ENCODE measurements at places on chromosomes 11 and 22.
A peak's percentile ranks its signal among the peaks of the same experiment; 100 is the strongest.

DNA sequence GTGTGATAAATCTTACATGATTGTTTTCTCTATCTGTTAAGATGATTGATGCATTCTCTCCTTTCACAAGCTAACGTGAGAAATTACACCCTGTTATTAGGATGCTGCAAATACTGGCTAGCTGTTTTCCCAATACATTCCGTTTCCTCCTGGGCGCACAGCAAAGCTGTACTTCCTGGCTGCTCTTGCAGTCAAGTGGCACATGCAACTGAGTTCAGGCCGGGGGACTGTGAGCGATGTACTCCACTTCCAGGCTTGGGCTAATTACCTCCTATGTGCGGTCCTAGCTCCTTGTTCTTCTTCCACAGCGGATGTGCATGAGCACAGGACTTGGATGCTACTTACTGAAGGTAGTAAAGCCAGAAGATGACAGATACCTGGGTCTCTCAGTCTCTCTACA lies 234.9 kb upstream of the SESN3 start:
- no peak for DNase-seq

- DNase-seq, result no peak
Observed at GRCh38 chr22:24592058-24592850, 619 bp downstream of the LRRC75B start.

DNA sequence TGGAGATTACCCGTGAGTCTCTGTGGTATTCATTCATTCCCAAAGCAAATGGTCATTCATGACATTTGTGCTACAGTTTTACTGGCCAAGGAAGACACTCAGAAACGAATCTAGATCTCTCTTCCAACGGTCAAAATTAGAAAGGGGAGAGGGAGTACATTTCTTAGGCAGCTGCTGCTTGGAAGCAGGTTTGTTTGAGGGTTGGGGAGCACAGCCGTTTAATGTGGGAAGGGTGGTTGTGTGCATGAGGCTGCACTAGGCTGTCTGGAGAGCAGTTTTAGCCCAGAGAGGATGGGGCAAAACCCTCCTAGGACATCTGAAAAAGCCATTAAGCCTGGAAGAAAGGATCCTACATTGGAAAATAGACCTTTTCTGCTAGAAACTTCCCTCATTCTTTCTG lies 29.7 kb upstream of the TIMP3 start:
- no peak for DNase-seq

GRCh38 chr11:131612533-131612932 lies 242.1 kb downstream of the NTM start:
- no peak for DNase-seq

DNA sequence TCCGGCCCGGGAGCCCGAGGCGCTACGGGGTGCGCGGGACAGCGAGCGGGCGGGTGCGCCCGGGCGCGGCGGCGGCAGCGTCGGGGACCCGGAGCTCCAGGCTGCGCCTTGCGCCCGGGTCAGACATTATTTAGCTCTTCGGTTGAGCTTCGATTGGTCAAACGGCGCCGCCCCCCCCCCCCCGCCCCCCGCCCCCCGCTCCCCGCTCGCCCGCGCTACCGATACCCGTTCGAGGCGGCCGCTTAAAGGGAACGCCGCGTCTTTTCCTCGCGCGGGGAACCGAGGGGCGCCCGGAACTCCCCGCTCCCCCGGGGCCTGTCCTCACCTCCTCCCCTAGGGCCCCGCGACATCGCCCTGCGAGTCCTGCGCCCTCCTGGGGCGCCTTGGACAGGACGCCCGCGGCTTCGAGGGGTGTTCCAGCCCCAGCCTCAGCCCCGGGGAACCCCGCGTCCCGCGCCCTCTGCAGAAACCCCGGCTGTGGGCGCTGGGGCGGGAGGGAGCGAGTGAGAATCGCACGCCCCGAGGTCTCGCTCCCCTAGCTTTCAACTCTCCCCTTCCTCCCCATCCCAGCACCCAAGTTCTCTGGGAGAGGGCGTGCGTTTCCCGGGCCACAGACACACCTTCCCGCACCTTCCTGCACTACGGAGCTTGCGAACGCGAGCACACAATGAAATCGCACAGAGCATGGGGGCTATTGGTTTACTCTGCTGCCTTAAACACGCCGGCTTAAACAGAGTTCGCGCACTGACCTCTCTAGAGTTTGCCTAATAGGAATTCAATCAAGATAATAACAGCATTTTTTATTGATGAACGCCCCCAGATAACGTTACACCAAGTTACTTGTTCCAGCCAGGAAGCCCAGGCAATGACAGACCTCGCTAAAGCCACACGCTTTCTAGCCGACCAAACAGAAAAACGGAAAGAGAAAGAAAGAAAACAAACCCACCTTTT lies at the start of gene BDNF:
Gene BDNF, minus strand, starts transcription at position 105 of the 951 bp plus-strand sequence. CDS start 41,891 bp downstream, outside the sequence.
- DNase-seq, result peak; percentile 64

- no peak for DNase-seq
Observed at GRCh38 chr11:112017538-112017937, 7.7 kb upstream of the DLAT start.

DNA sequence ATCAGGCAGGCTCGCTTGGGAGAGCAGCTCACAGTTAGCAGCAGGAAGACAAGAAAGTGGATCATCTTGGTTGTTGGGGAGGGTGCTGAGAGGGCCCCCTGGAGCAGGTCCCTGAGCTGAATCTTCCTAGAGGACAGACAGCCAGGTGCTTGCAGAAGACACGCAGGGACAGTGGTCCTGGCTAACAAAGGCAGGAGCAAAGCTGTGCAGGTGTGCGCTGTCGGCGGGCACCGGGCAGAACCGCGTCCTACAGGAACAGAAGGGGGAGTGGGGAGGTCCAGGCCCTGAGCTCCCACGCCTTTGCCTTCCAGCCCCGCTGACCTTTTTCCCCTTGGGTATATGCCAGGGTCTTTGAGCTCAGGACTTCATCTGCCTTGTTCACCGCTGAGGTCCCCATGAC lies 30.1 kb upstream of the PARVB start:
- no peak for DNase-seq

- DNase-seq, result peak; percentile 64
Observed at GRCh38 chr22:35921777-35922176, 106.8 kb downstream of the RBFOX2 start.

DNA sequence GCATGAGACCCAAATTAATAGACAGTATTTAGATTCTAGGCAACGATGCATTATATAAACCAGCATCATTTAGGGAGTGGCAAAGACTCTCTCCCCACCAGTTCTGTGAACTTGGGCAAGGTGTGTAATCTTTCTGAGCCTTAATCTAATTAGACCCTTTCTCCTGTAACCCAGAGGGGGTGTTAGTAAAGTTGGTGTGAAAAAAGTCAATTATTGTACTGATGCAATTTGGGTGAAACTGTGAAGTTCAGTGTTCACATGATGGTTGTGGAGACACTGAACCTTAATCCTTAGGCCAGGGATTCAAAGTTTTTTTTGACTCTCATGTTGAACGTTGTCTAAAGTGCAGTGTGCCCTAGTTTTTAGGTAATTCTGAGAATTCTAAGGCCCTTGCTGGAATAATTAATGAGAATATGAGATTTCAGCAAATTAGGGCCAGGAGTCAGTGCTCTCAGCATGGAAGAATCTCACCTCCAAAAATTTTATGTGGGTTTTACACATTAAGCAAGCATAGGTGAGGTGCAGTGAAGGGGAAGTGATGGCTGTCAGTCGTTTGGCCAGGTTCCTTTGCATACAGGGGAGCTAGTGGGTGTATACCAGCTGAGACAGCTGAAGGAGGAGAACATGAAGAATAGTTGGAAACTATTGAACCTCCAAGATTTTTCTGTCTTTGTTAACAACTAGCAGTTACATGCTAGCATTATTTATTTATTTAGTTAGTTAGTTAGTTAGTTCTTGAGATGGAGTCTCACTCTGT lies 94.2 kb downstream of the PTPRJ start:
- no peak for DNase-seq

DNA sequence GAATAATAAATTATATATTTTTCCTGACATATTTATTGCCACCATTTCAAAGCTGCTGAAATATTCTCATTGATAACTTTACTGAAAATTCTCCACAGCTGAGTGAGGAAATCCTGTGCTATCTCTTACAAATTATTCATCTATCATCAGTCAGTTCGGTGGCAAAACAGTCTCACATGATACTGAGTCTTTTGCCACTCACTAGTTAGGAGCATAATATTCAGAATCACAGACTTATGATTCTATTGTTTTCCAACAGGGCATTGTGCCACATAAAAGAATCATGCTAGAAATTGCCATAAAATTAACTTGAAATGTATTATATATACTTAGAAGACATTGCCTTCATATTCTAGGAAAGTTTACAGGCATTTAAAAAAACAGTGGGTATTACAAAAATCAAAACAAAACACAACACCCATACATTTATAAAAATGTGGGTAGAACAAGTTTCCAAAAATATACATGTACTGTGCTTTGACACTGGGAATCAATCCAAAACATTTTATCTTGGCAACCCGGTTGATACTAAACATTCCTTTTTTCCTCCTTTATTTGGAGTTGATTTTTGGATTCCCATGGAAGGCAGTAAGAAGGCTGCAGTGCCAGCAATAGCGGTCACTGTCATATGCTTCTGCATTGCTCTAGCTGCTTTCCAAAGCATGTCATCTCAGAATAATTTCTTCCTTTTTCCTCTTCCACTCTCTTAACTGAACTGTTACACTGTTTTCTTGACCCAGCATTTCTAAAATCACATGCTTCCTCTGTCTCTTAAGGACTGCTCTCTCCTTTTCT lies 42.5 kb downstream of the ATG16L2 start:
- DNase-seq, result no peak

DNA sequence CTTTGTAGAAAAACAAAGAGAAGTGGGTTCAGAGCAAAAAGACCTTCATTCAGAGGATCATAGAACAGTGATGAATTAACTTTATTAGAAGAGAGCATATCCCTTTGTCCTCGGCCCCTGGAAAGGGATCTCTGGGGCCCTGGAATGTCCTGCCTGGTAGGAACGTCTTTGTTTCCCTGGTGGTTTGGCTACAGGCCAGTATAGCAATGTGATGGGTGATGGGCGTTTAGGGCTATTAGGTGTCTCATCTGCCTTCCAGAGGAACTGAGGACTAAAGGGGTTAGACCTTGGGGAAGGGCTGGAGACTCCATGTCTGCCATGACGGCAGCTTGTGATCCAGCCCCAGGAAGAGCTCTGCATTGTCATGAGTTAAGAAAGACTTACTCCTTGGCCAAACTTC lies 9.1 kb downstream of the APOL4 start:
- DNase-seq, result no peak

- DNase-seq, result no peak
Observed at GRCh38 chr22:43706151-43706550, 106.0 kb downstream of the EFCAB6 start.

- DNase-seq, result peak; percentile 80
Observed at GRCh38 chr11:116960930-116961329, 123.5 kb upstream of the APOA1 start.

- no peak for DNase-seq
Observed at GRCh38 chr11:57307666-57308270, 17.0 kb downstream of the TNKS1BP1 start.

DNA sequence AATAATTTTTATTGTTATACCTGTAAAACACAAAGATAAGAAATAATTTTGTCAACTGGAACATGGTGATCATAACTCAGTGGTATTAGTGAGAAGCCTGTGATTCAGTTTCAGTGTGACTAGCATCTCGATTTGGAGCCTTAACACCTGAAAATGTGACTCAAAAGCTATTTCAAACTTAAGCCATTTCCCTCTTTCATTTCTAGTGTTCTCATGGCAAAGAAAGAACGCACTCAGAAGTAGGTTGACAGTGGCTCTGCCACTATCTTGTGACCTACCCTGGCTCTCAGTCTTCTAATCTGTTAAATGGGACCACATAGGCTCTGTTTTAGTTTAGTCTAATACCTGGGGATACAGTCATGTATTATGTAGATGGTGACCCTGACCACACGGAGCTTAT lies 62.7 kb downstream of the ISX start:
- no peak for DNase-seq

DNA sequence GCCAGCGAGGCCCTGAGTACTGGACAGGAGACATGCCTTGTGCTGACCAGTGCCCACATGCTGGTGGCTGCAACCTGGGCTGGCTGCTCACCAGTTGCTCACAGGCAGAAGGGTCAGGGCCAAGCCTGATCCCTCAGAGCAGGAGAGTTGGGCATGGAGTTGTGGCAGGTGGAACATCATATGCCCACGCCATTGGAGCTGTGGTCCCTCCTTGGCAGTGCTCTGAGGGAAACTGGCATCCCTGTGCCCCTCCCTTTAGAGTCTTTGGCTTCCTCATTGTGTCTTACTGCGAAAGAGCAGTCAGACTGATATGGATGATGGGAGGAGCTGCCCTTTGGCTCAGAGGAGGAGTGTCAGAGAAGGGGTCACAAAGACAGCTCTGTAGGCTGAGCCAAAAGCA lies 3.1 kb upstream of the MYEOV start:
- no peak for DNase-seq

GRCh38 chr11:113119074-113119473 lies 157.9 kb downstream of the NCAM1 start:
- no peak for DNase-seq

DNA sequence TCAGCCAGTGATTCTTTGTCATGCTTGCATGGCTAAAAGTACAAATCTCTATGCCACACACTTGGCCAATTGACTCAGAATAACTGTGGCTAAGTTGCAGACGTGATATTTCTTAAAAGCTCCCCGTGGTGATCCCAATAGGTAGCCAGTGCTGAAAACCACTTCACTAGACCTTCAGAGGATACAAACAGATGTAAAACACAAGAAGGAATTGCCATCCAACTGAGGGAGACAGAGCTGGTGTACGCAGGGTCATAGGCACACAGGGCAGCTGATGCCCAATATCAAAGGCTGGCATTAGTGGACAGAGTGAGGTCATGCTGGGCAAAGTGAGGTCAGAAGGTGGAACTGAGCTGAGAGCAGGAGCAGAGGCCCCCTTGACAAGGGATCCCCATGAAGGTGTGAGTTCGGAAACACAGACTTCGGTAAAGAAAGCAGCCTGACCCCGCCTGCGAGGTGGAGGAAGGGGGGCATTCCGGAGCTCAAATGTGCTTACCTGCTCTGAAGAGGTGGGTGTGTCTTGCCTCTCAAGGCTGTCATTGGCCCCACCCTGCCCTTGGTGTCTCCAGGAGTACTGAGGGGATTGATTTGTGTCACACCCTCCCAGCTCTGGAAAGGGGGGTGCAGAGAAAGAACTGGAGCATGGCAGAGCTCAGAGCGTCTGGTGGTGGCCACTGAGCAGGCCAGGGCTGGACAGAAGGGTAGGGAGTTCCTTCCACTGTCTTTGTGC lies 344.9 kb upstream of the B3GAT1 start:
- DNase-seq, result no peak

DNA sequence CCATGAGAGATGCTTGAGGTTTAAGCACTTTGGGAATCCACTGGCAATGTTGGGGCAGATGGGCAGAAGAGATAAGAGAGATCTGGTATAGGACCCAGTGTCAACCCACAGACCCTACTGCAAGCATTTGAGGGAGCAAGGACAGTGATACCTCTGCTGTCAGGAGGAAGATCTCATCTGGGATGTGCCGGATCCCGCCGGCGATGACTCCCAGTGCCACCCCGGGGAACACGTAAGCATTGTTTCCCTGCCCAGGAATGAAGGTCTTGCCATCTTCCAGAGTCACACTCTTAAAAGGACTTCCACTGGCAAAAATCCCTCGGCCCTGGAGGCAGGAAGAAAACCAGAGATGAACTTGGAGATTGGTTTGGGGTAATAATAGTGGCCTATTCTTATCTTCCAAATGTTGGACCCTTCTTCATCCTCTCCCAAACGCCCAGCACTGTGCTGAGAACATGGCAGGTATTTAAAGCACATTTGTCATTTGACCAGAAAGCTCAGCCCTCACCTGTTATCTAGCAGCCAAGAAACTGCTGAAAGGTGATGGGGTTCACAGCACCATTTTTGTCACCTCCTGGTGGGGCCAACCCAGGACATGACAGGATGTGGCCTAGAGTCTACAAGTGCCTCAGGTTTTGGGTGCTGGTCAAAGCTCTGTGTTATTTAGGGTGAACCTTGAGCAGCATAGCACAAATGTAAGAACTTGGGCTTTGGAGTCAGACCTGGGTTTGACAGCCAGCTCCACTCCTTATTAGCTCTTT lies 71.7 kb downstream of the CCDC81 start:
- DNase-seq, result no peak

All from NCI-H226 (cell line).